Dermis blood vessel endothelial cell (primary cell): ENCODE measurements at places on chromosomes 1 and 21. TPM values are rescaled to one million over a fixed set of nuclear protein-coding genes. Genes with fewer than 3 reads are reported as not detected.

GRCh38 chr1:176989023-176989422, 175.5 kb downstream of the ASTN1 start:
- DNase-seq = no peak

- no peak for DNase-seq
These were observed 110.4 kb upstream of the MAGI3 start for GRCh38 chr1:113279776-113280391.

DNA sequence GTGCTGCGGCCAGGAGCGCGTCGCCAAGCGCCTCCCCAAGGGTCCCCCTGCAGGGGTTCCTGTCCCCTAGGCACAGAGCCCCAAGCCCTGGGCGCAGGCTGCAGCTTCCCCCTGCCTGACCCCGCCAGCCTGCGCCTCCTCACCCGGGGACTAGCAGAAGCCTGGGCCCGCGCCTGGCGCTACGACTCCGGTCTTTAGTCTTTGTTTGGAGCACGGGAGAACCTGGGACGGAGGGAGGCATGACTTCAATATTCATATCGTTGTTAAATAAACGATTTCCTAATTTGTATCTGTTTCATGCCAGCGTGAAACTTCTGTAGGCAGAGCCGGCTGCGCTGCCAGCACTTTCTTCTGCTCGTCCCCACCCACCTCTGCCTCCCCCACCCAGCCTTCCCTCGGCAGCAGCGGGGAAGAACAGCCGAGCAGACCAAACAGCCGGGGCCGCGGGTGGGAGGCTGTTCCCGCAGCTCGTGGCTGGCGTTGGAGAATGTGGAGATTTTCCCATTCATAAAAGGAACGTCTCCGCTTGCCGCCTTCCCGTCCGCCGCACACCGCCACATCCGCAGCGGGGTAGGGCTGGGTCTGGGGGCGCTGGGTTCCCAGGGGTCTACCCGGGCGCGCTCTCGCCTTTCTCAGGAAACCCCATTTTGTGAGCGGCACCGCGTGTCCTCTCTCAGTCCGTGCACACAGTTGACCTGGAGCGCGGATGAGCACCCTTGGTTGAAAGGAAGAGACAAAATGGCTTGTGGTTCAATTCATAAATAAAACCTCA, 777 bp upstream of the TRIM67 start:
- no peak for DNase-seq

The IFI44L gene
- total RNA-seq = 0.51 and 1.7 TPM in 2 replicates

DNA sequence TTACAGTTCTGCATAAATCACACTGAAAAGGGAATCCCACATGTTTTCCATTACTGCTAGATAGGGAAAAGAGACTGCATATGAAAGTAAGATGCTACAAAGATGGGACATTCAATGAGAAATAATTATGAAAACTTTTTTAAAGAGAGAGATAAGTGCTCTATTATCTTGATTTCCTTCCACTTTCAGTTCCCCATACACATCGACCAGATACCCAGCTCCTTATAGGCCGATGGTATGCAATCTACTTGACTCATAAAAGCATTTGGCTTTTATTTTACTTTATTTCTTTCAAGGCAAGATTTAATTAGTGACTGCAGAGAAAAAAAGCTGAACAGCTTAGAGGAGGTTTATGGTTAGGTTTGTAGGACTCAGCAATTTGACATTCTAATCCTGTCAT, 13.1 kb downstream of the BRINP2 start:
- no peak for DNase-seq

The PGLYRP3 gene
- not detected in 2 replicates for total RNA-seq

The CSF1 gene
- 19.6 and 21.1 TPM in 2 replicates for total RNA-seq

GRCh38 chr1:117832453-117832852, 97.0 kb downstream of the GDAP2 start:
- DNase-seq = no peak

DNA sequence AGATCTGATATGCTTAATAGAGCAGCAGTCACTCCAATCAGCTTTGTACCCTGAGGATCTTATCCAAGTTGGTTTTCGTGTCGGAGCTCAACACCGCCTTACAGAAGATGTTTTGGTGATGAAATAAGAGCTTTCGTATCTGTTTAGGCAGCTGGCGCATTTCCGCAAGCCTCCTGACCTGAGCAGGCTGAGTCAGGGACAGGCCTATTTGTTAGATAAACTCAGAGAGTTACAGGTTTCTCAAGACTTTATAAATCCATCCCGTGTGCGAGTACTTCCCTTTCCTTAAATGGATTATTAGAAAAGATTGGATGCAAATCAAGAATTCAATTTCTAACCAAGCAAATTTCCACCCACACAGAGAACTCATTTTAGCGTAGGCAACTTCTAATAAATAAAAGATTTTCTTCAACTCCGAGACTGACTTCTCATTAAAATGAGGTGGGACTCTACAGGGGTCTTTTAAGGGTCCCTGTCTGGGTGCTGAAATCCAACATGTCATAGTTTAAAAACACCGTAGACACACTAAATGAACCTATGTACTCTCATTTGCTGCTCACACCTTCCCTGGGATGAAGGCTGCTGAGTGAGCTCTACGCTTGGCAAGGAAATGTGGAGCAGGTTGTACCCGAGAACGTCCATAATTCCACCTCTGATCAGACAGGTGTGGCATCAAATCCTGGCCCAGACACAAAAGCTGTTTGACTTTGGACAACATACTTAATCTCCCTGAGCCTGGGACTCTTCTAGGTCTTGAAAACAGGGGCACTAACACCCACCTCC, 106.9 kb upstream of the F3 start:
- no peak for DNase-seq

GRCh38 chr1:198903203-198903602, 264.4 kb downstream of the PTPRC start:
- DNase-seq = no peak

DNA sequence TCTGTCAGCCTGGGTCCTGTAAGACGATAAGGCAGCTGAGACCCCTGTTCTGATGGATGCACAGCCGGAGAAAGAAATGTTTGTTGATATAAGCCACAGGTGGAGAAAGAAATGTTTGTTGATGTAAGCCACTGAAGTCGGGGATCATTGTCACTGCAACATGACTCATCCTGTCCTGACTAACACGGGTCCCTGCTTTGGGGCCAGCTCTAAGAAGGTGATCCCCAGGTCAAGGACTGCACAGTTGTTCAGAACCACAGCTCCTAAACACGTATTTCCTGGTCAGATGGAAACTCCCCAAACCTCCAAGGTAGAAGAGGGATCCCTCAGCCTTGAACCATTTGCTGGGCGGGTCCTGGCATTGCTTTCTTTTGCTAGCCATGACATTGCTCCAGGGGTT, 86.4 kb upstream of the IGSF21 start:
- no peak for DNase-seq

DNA sequence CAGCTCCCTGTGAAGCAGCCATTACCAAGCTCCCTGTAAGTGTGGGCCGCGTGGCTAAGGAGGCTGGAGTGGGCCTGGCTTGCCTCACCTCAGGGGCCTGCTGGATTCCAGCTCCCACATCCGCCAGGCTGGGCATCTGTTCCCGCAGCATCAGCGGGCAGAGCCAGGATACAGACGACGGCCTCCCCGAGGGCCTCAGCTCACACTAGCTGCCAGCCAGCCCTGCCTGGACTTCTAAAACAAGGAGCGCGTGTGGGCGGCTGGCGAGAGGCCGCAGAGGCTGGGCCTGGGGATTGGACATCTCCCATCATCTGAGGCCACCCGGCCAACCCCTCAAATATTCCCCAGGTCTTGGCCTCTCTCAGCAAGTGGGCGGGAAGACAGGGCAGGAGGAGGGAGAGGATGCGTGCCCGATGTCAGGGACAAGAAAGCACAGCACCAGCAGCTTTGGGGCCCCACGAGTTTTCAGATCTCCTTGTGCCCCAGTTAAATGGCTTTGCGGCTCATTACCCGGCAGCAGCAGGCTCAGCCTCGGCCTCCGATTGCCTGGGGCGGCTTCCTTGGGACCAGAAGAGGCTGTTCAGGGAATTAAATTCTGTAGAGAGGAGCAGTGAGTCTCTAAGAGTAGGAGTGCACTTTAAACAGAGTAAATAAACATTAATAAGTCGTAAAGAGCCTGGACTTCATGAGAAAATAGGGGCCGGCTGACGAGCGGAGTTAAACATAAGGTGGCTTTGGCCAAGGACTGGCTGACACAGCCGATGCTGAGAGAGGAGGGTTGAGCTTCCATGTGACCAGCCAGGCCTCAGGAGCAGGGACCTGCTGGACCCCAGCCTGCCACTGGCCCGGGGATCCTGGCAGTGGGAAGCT, 208.9 kb upstream of the C1orf174 start:
- no peak for DNase-seq

The SLC16A4 gene
- 1.4 and 1.7 TPM in 2 replicates for total RNA-seq
